ENCODE measurements at places on chromosomes 5 and 9.

DNA sequence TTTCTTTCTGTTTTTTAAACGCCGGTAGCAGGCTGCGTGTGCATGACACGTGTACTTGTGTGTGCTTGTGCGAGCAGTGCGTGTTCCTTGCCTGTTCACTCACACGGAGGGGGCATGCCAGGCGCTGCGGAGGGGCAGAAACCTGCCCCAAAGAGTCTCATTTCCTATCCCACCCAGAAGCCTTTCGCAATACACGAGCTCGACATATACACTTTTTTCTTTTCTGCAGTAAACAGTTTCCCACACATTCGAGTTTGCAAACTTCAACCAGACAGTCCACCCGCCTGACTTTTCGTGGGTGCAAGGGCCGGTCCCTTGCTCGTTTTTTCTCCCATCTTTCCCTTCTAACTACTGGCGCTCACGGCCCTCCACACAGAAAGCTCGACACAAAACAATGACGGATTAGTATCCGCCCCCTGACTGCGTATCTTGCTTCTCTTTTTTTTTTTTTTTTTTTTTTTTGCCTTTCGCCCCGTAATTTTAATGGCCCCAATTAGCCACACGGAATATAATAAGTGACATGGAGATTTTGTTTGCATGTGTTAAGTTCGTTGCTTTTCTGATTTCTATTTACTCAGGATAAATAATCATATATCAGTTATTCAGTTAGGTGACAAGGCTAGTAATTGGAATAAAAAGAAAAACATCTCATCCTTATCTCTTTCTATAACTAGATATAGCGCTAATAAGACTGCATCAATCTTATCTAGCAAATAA is 5.3 kb upstream of the OTP start:
- DNase-seq: no peak

GRCh38 chr9:115137526-115137925 is 19.6 kb upstream of the TNC start:
- DNase-seq: no peak

- no peak for DNase-seq
These were observed 47.7 kb downstream of the AMBP start for GRCh38 chr9:114030364-114030763.

DNA sequence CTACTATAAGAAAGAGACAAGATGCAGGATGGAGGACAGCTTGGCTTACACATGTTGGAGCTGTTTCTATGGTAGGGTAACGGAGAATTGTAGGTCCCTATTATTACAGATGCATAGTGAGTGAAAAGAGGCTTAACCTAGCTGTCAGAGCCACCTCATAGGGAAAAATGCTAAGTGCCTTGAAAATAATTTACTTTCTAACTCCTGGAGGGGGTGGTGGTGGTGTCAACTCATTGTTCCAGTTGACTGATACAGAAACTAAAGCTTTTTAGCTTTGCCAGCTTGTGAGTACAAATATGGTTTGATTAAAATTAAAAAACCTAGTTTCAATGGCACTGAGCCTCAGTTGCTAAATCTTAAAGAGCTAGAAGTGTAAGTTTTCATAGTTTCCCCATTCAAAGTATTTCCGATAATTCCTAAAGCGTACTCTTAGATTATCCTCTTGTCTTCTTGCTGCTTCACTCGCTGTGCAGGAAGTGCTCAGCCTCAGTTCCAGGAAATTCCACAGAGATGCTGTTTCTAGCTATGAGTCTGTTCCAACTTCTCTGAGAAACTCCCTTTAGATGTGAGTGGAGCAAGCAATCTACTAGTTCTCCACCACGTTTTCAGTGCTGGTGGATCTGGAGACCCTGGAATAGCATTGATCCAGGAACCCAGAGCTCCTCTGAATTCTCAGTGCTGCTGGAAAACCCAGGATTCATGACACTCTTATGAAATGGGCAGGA is 265.2 kb downstream of the DMAC1 start:
- DNase-seq: no peak

DNA sequence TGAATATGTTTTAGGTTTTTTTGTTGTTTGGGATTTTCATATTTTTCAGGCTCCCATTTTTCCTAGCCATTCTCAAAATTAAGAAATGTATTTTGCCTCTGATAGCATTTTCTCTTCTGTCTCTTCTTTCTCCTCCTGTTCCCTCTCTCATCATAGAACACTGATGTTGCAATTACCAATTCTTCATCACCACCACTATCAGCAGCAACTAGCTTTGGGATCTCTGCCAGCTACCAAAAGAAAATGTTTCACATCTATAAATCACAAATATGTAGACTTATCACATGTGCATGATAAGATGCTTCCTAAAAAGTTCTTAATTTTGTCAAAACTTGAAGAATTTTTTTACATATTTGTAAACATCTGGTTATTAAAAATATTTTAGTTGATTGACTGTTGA is 887.1 kb downstream of the MAT2B start:
- no peak for DNase-seq

- no peak for DNase-seq
These were observed 98.5 kb downstream of the SNX18 start for GRCh38 chr5:54616031-54616430.

DNA sequence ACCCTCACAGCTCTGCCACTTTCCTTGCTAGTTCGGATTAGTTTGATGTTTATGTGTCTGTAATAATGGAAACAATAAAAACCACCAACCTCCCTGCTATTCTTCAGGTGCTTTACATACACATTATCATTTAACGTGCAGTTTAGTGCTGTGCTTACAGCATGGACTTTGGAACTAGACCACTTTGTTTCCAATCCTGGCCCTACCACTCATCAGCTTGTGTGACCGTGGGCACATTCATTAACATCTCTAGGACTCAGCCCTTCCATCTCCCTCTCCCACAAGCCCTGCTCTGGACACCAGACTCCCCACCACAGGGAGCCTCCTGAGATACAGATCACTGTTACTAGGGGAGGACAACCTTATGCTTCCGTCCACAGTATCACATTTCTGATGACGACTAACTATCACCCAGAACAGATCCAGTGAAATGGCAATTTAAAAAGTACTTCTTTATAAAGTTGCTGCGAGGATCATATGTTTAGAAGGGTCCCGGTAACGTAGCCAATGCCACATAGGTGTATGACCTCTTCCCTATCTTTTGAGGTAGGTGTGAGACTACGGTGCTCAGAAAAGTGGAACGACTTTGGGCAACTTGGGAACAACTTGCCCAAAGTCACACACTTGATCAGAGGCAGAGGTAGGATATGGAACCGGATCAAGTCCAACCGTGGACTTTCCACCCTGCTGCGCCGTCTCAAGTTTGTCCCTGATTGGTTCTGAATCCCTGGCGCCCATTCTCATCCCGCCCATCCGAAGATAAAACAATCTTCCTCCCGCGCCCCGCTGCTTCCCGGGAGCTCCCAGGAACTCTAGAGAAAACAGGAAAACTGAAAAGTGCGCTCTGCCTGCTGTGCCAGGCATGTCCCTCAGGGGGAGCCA is 132.4 kb upstream of the NIPBL start:
- no peak for DNase-seq

DNA sequence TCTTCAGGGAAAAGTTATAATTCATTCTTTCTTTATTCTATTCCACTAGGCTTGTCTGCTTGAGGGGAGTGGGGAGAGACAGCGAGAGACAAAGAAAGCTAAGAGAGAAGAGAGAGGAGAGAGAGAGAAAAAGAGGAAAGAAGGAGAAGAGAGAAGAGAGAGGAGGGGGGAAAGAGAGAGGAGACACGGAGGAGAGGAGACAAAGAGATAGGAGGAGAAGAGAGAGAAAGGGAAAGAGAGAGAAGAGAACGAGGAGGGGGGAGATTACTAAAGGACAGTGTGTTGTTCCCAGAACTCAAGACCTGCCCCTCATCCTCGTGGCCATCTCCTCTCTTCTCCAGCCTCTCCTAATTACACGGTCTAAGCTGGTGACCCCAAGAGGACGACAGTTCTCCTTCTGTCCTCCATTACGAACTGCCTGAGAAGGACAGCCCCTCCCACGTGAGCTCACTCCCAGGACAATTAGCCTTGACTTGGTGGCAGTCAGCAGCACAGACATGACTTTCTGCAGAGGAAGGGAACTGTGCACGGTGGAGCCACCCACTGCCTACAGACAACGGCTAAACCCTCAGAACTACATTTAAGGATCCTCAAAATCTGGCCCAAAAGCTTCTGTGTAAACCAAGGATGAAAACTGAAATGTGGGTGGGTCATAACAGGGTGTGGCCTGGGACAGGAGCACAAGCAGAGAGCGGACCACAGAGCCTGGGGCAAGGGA is 99.1 kb downstream of the COL23A1 start:
- DNase-seq: no peak

DNA sequence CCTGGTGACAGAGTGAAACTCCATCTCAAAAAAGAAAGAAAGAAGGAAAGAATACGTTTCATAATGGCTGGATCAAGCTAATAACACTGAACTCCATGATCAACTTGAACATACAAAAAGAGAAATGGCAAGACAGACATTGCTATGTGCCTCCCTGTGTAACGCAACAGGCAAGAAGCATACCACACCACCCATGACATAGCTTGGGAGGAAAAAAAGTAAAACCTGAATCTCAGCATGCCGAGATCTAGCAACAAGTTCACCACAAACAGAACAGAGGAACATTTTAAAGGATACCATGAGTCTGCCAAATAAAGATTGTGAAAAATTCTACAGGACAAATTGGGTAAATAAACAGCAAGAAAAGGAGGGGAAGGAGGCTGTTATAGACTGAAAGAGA is 26.7 kb downstream of the HOMER1 start:
- no peak for DNase-seq

DNA sequence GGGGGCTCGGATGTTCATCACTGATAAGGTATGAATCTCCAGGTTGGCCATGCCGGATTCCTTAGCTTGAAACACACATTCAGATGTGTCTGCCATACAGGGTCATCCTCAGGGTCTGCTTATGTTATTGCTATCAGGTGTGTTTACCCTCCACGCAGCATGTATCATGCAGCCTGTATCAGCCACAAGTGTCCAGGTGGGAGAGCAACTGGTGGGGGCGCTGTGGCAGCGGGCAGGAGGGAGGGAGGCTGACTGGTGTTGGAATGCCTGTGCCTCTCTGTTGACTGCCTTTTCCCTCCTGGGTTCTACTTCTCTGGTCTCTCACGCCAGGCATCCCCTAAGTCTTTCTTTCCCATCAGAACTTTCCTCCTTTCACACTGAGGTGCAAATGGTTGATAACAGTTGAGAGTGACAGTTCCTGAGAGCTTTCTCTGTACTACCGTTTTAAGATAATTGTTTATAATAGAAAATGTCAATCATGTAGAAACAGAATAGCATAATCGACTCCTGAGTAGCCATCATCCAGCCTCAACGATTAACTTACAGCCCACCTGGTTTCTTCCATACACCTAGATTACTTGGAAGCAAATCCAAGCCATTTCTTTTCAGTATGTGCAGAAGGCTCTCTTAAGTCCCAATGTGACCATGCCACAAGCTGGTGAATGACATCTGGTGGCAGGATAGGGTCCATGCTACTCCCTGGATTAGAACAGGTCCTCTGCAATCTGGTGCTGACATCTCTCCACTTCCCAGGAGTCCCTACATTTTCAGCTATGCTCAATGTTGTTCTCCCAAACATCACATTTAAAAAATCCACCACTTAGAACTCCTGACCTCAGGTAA is 86.6 kb downstream of the ACER2 start:
- DNase-seq: no peak

- no peak for DNase-seq
These were observed 148.0 kb downstream of the CEMIP2 start for GRCh38 chr9:71620331-71620730.

All from stimulated activated CD8-positive, alpha-beta memory T cell treated with anti-CD3 and anti-CD28 coated beads, Interleukin-4, amount 100 ng/mL, for 4 hours (primary cell).